Stimulated activated CD4-positive, alpha-beta T cell treated with anti-CD3 and anti-CD28 coated beads, Interleukin-4, amount 100 ng/mL, for 4 hours (primary cell): ENCODE measurements at places on chromosomes 11 and 22.

GRCh38 chr11:1546077-1546535, 26.0 kb downstream of the DUSP8 start:
- DNase-seq, result no peak

DNA sequence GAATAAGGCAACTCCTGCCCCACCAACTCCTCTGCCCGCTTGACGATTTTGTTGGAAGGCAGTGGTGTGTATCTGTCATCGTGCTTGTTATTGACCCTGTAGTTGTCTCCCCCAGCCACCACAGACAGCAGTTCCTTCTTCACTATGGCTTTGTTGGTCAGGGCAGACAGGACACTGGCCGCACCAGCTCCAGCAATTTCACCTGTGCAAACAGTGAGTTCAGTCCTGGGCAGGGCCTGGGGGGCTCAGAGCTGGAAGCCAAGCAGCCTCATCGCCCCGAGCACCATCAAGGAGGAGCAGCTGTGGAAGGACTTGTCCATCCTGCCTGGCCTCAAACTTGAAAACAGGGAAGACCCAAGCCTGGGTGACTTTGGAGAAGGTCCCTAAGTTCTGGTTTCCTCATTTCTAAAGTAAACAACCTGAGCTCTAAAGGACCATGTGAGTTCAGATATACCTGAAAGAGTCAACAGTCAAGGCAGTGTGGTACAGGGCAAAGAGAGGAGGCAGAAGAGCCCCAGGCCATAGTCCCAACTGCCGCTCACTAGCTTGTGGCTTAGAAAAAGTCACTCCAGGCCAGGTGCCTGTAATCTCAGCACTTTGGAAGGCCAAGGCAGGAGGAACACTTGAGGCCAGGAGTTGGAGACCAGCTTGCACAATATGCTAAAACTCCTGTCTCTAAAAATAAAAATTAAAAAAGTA, 4.6 kb downstream of the PLAAT2 start:
- no peak for DNase-seq

- DNase-seq, result no peak
Observed at GRCh38 chr22:39707816-39708215, 137.3 kb downstream of the CACNA1I start.

DNA sequence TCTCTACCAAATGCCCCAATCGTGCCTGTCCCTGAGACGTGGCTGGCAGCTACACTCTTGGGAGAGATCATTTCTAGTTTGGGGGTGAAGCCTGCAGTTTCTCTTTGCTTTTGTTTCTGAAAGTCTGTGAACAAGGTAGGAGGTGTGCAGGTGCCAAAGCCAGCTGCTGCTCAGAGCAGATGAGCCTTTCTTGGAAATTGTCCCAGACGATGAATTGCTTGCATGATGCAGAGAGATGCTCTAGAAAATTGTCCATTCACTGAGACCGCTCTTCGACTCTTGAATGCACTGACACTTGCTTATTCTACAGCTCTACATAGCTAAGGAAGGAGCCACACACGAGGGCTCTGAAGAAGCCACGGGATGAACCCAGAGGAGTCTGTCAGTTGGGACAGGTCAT, 225.6 kb upstream of the E2F8 start:
- no peak for DNase-seq

DNA sequence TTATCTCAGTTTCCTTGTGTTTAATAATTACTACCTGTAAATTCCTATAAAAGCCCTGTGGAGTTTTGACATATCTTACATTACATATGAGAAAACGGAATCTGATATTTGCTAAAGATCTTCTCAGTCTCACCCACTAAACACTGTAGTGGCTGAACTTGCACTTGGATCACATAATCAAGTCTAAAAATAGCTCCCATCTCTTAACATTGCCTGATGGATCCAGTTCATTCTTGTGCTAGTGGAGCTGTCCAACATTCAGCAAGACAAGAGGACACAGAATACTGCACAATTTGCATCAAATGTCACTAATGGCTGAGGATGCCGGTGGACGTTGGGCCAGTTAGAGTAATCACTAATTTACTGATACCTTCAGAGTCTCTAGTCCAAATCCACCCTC, 569.9 kb upstream of the ANO5 start:
- DNase-seq, result no peak

GRCh38 chr11:123382555-123383074, 47.5 kb upstream of the GRAMD1B start:
- no peak for DNase-seq

GRCh38 chr11:18731949-18732821, 6.2 kb upstream of the IGSF22 start:
- peak; percentile 58 for DNase-seq

GRCh38 chr11:34478845-34479663, 34.5 kb downstream of the ELF5 start:
- DNase-seq, result no peak
